Lower lobe of right lung (tissue), 2 donors: ENCODE measurements at places on chromosomes 2 and 18.

DNA sequence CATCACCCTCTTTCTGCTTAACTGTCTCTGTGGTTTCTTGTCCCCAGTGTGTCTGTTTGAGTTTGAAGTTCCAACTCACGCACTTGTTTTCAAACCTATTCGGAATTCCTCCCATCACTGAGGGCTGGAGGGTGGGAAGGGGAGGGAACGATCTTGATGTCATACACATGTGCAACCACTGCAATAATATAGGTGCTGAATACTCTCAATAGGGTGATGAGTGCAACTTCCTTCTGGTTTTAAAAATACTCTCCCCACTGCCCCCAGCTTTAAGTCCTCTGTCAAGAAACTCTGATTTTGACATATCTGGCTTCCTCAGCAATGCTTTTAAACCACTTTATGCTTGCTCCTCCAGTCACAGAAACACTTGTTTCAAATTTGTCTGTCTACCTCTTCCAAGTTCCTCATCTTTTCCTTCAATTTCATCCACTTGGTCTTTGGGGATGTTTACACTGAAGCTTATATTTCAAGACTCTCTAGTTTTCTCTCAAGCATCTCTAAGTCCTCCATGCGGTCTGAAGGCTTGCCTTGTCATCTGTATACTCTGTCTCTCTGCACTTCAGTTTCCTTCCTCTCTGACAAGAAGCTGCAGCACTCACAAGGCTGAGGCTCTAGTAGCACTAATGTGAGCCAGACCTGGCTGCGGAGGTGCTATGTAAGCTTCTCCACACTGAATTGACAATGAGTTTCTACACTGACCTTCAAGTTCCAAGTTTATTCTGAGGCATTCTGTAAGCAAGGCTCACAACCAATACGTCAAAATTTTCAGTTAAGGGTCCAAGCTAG is 422.3 kb downstream of the ZEB2 start:
- no peak for DNase-seq

- DNase-seq, result no peak
These were observed 8.4 kb downstream of the ST8SIA5 start for GRCh38 chr18:46748466-46748865.

- DNase-seq, result no peak
These were observed 83.5 kb downstream of the NCKAP1 start for GRCh38 chr2:182954789-182955188.

- DNase-seq, result no peak
These were observed 10.7 kb upstream of the TAF1B start for GRCh38 chr2:9832586-9832985.

GRCh38 chr2:16185801-16186272 is 245.5 kb downstream of the MYCN start:
- DNase-seq, result no peak

GRCh38 chr2:174202188-174202587 is 46.1 kb downstream of the OLA1 start:
- DNase-seq, result no peak

DNA sequence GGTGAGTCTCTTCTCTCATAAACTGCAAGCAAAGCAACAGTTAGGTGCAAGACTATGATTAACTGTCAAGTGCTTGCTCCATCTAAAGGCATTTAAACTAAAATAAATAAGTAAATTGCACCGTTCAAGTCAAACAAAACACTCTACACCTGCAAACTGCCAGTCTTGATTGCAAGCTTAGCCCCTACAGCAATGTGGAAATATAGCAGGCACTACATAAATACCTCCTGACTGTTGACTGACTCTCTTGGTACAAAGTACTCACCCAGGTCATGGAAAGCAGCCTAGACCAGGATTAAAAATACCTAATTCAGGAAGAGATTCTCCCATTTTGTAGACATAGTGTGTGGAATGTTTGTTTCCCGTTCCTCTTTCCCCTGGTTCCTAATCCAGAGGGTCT is 176.6 kb upstream of the KLHL29 start:
- DNase-seq, result no peak

- DNase-seq, result no peak
These were observed 11.3 kb downstream of the TANC1 start for GRCh38 chr2:158979772-158980171.

- DNase-seq, result no peak
These were observed 191.6 kb upstream of the ID2 start for GRCh38 chr2:8490166-8490721.

DNA sequence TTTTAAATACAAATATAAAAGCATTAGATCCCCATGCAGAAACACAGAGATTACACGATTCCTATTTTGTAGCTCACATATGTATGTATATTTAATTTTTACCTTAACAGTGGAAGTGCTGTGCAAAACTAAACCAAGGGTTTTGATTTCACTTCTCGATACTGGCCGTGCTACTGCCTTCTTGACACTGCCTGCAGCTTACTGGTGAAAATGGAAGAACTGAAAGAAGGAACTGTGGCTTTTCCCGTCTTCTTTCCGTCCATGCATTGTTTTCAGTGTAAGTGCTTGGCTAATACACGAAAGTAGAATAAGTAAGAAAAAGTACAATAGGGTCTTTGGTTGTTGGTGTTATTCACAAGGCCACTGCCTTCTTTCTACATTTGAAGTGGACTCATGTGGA is 129.5 kb downstream of the NDUFA10 start:
- DNase-seq, result no peak

GRCh38 chr2:67565761-67566160 is 168.6 kb downstream of the ETAA1 start:
- no peak for DNase-seq

- DNase-seq, result no peak
These were observed 67.2 kb upstream of the RAB6C start for GRCh38 chr2:129912066-129912820.

DNA sequence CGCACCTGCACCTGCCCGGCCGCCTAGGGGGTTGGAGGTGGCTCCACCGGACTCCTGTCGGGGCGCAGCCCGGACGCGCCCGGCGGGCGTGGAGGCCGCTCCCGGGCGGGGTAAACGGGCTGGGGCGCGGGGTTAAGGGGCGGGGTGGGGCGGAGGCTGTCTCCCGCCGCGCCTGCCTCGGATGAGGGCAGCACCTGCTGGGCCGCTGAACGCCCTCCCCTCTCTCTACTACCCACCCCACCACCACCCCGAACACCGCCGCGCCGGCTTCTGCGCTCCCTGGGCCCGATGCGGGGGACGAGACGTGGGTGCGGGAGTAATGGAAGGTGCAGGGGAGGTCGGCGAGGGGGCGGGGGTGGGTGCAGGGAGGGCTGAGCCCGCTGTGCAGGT is 224.8 kb upstream of the ID2 start:
- peak; percentile 58 for DNase-seq

DNA sequence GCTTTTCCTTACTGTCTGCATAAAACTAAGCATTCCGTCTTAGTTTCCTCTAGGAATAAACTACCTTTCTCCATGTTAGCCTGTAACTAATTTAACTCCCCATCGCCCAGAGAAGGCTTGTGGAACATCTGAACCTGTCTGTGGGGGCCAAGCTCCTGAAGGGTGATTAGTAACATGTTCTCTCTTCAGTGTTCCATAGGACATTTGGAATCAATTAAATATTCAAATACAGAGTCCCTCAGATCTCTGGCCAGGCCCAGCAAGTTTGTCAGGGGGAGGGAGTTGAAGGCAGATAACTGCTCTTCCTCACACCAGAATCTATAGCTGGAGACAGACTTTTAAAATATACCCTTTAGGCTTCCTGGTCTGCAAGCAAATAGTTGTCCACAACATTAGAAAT is 8.8 kb downstream of the RDH14 start:
- no peak for DNase-seq

- no peak for DNase-seq
These were observed 856.8 kb upstream of the ACVR2A start for GRCh38 chr2:146987996-146988395.

DNA sequence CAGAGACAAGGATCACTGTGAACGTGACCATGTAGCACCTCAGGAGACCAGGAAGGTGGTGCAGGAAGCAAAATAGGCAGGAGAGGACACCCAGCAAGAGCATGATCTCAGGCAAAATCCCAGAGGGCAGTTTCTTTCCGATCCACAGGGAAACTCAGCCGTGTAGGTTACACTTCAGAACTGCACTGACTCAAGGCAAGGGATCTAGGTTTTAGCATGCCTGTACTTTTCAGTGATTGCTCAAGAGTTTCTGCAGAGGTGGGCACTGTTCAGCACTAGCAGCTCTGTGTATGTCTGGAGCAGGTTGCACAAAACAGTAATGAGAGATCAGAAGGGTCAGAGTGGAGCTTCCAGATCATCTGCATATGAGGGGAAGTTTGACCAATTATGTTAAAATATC is 116.7 kb upstream of the RNF152 start:
- DNase-seq, result no peak

GRCh38 chr2:201254081-201254730 is 6.1 kb upstream of the CASP8 start:
- DNase-seq, result peak; percentile 57

GRCh38 chr18:11004294-11004693 is 145.1 kb downstream of the PIEZO2 start:
- no peak for DNase-seq

DNA sequence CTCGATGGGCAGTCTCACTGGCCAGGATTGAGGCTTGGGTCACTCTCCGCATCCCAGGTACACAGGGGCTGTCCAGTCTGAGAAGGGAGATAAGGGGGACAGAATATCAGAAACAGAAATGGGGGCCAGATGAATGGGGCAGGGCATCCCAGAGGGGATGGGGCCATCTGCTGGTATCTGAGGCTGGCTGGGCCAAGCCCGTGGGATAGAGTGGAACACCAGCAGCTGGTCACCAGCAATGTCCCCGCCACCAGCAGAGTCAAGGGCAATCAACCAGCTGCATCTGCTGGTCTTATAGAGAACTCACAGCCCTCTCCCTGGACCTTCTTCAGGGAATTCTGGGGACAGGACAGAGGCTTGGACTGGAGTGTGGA is 128.8 kb upstream of the HAAO start:
- DNase-seq, result no peak

DNA sequence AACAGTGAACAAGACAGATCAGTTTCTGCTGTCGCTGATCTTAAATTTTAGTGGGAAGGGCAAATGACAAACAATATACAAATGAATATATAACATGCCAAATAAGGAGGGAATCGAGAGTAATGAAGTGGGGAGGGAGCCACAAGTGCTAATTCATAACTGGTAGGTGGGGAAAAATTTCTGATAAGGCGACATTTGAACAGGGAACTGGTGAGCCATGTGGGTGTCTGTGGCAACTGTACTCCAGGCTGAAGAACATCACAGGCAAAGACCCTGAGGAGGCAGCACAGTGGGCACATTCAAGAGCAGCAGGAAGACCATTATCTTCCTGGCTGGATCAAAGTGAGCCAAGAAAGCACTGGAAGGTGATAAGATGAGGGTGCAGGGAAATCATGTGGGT is 51.6 kb upstream of the CD28 start:
- DNase-seq, result no peak

- DNase-seq, result no peak
These were observed 32.5 kb downstream of the INPP5D start for GRCh38 chr2:233092432-233093165.

DNA sequence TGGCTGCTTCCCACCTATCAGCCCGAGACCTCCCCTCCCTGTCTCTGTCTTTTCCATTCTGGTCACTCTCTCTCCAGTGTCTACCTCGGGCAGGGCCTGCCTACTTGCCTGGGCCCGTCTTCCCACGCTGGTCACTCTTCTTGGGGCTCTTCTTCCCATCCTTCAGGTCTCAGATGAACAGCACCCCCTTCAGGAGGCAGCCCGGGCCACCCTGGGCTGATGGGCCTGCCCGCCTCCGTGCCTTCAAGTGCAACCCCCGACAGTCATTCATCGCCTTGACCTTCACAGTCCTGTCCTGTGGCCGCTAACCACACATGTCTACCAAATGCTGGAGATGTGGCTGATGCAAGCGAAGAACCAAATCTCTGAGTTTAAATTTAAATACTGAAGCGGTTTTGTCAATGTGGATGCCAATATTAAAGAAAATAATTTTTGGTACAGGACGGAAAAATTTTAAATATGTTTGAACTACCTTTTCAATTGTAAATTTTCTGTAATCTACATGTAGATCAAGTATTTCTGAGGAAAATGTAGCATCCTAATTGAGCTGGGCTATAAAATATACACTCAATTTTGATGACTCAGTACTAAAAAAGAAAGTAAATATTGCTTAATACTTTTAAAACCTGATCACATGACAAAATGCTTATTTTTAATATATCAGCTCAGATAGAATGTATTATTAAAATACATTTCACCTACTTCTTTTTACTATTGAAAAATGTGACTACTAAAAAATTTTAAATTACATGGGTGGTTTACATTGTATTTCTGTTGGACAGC is 96.4 kb downstream of the LAMA1 start:
- DNase-seq, result no peak

DNA sequence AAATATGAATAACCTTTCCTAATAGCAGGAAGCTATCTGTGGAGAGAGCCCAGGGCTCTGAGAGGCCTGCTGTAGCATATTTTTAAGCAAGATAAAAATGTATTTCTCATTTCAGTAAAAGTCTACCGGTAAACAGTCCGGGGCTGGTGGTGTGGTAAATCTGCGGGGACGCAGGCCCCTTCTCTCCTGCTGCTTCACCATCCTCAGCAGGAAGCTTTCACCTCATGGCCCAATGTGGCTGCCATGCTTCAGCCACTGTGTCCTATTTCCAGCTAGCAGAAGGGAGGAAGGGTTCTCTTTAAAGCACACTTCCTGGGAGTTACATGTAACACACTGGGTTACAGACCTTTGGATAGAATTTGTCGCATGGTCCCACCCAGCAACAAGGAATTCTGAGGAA is 79.5 kb upstream of the ODC1 start:
- DNase-seq, result no peak

DNA sequence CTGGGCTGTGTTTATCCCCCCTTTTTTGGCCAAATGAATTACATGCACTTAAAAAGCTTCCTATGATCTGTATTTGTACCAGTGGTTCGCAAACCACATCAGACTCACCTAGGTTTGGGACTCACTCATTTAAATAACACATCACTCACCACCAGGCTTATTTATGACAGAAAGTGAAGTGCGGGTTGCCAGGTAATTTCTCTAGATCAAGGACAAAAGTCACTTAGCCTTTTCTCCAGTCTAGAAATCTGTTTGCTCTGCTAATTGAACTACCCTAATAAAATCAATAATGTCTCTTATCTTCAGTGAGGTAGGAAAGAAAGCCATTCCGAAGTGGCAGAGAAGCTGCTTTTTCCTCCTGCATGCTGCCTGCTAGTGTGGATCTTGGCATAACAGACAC is 88.1 kb upstream of the SLC8A1 start:
- no peak for DNase-seq

DNA sequence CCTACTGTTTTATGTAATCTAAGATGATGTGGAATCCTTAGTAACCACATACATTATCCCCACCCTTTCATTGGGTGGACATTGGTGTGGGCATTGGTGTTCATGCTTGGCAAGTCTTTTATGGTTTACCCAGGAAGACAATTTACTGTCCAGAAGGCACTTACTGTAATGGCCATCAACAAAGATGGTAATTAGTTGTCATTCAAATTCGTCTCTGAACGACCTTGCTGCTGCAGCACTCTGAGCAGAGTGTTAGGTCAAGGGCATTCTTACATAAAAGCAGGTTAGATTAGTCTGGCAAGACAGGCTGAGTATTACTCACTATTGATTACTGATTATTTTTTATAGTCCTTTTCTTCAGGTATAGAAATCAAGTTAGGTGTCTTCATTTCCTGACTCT is 447.9 kb downstream of the XIRP2 start:
- DNase-seq, result no peak
